ENCODE measurements at places on chromosomes 12 and 14. TPM values are rescaled to one million over a fixed set of nuclear protein-coding genes. Genes with fewer than 3 reads are reported as not detected.

The AKAP5 gene
- 9.3 TPM for polyA plus RNA-seq

DNA sequence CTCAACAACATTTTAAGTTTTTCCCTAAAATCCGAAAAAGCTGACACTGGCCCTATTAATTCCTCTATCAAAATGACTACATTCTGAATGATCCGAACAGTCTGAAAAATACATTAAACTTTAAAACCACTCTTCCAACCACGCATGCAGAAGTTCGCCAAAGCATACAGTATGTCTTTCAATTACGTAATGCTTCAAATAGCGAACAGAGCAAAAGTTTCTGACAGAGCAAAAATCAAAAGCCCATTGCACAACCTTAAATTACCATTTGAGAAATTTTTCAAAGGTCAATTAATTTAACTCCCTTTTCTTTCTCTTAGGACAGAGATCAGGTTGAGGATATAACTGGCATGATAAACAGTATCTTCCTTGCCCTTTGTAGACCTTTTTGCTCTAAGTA is 33.2 kb downstream of the LRIG3 start:
- no peak for DNase-seq

DNA sequence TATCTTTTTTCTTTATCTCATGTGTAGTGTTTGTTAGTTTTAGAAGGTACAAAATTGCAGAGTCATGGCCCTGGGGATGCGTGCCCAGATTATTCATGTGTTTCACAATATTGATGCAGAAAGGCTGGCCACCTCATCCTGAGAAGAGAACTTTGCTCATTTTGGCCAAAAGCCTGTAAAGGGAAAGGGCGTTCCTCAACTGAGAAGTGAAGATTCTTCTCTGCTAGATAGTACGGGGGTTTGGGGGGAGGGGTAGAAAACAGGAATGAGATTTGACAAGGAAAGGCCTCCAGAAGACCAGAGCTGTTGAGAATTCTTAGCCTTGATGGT is 1.7 kb downstream of the MGST1 start:
- no peak for DNase-seq

The KRT71 gene
- not detected for polyA plus RNA-seq

The BMAL2 gene
- 7.5 TPM for polyA plus RNA-seq

GRCh38 chr14:99314623-99315022 is 42.6 kb upstream of the BCL11B start:
- DNase-seq, result no peak

The CLEC6A gene
- 0.27 TPM for polyA plus RNA-seq

DNA sequence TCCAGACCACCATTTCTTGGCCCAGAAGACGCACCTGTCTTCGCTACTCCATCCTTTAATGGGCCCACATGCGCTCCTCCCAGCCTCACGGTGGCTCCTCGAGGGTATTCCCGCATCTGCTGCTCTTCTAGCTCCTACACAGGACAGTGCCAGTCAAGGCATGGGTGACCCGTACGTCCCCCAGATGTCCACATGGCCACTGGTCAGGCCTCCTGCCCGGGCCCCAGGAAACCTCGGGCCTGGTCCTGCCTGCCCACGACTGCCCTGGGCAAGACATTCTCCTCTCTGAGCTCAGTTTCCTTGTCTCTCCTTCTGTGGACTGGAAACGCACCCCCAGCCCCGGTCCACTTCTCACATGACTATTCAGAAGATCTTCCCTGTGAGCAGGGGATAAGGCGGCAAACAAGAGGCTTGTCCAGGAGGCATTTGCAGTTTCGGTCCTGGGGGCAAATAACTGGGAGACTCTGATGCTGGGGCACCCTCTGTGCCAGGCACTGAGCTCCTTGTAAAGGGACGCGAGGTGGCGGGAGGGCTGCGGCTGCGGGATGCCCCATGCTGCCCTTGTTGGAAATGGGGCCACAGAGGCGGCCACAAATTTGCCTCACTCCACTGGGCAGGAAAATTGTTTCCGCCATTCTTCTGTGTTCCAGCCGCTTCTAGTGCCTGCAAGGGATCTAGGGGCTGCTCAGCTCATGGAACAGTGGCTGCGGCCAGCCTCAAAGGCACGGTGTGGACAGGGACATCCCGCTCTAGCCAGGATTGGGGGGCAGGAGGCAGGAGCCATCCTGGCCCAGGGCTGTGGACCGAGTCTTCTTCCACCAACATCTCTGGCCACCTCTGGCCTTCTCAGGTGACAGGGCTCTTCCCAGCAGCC is 6.8 kb upstream of the BEGAIN start:
- no peak for DNase-seq

- DNase-seq, result no peak
Observed at GRCh38 chr12:80938397-80938796, 663 bp upstream of the LIN7A start.

DNA sequence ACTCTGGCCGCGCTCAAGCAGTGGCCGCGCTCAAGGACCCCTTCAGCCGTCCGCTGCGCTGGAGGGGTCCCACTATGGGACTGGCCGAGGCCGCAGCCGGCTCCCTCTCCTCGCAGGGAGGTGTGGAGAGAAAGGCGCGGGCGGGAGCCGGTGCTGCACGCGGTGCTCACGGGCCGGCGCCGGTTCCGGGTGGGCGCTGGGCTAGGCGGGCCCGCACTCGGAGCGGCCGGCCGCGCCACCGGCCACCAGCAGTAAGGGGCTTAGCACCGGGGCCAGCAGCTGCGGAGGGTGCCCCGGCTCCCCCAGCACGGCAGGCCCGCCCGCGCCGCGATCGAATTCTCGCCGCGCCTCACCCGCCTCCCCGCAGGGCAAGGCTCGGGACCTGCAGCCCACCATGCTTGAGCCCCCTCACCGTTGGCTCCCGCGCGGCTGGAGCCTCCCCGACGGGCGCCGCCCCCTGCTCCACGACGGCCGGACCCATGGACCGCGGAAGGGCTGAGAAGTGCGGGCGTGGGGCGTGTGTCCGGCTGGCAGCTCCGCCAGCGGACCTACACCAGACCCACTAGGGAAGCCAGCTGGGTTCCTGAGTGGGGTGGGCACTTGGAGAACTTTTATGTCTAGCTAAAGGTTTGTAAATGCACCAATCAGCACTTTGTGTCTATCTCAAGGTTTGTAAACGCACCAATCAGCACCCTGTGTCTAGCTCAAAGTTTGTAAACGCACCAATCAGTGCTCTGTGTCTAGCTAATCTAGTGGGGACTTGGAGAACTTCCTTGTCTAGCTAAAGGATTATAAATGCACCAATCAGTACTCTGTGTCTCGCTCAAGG is 49.5 kb downstream of the KLHL28 start:
- DNase-seq, result no peak

DNA sequence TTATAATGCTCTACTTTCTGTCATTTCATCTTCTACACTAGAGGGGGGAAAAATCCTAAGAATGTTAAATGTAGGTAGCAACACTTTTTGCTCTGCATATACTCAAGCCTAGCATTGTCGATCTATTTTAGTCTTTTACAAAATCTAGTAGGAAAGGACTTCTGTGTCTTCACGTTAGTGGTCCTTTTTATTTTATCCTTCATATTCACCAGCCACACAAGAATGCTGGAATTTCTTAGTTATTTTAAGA is 253.0 kb upstream of the FLRT2 start:
- DNase-seq, result no peak

GRCh38 chr14:74503291-74503937 is 9.8 kb downstream of the ISCA2 start:
- DNase-seq, result no peak

The TMEM132C gene
- polyA plus RNA-seq, result 2.5 TPM

DNA sequence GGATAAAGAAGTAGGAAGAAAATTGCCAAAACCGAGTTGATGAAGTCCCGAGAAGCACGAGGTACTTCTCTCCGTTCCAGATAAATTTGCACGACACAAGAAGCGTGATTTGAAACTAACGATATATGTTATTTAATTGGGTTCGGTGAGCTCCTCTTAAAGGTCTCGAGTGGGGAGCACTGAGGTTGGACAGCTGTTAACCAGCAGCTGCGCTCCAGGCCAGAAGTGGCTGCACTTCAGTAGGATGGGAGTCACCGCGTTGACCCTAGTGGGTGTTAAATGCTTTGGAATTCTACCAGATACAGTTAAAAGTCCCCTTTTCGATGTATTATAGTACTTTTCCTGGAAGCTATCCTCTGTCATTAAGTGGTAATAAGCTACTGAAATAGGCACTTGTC is 953 bp upstream of the DCAF5 start:
- peak; percentile 40 for DNase-seq

The B4GALNT3 gene
- polyA plus RNA-seq, result 18.3 TPM

DNA sequence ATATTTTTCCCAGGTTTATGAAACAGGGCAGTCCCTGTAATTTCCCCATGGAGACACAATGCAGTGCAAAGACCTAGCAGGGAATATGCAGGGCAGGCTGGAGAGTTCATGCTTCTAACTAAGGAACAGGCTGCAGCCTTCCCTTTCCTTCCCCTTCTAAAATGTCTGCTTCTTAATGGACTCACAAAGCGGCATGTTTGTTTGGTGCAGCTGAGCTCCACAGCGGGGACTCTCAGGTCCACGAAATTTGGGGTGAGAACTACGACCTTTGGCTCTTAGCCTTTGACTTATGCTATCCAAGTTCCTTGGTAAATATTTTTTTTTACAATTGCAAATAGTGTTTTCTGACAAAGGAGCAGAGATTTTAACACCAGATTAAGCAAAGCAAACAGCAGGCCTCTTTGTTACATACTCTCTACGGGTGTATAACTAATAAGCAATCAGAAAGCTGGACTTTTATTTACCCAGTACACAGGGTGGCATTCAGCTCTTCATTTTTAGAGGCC is 323.6 kb downstream of the ZFP36L1 start:
- DNase-seq, result no peak

The EIF5 gene
- polyA plus RNA-seq, result 267 TPM

DNA sequence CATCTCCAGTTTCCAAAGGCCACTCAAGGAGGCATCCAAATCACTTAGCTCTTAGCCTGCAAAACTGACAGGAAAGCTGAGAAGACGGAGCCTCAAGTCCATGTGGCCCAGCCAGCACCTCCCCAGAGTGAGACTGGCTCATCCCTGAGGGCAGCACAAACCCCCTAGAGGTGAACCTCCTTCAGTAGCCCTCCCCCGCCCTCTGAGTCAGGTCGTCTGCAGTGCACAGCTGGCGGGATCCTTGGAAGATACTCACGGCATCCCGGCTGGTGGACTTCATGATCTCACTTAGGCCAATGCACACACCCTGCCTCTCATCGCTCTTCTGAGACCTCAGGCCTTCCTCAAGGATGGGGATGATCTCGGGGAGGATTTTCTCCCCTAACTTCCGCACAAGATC is 24.1 kb upstream of the RAB35 start:
- no peak for DNase-seq

The GLT1D1 gene
- polyA plus RNA-seq, result 2.1 TPM

The PTGER2 gene
- polyA plus RNA-seq, result 5.4 TPM

- no peak for DNase-seq
Observed at GRCh38 chr12:66354291-66354690, 52.0 kb downstream of the HELB start.

- DNase-seq, result no peak
Observed at GRCh38 chr12:11719678-11720099, 70.2 kb downstream of the ETV6 start.

DNA sequence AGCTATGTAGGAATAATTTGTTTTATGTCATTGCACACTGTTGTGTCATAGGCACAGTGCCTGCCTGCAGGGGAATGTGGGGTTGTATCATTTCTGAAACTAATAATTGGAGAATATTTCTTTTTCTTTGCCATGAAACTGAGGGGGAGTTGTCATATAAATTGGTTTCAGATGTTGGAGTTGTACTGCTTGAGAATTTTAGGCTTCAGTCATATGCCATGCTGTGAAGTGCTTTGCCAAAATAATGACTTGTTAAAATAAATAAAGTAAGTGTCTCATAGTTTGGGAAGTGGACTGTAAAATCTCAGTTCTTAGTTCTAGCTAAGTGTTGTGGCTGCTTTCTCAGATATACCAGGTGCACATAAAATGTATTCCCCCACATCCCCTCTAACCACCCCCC is 116.8 kb downstream of the DAAM1 start:
- DNase-seq, result no peak

DNA sequence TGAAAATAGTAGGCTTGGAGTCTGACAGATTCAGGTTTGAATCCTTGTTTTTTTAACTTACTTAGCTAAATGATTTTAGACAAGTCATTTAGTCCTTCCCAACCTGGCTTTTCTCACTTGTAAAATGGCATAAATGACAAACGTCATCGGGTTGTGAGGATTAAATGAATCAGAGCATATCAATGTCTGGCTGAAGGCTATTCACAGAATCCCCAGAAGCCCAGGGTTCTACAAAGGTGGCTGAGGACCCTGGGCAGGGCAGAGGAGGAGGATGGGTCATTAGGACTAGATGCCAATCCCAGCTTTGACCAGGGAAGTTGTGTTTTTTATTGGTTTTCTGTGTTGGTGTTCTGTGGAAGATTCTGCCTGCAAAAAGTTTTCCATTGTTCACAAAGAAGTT is 7.6 kb upstream of the PTPRB start:
- DNase-seq, result no peak

DNA sequence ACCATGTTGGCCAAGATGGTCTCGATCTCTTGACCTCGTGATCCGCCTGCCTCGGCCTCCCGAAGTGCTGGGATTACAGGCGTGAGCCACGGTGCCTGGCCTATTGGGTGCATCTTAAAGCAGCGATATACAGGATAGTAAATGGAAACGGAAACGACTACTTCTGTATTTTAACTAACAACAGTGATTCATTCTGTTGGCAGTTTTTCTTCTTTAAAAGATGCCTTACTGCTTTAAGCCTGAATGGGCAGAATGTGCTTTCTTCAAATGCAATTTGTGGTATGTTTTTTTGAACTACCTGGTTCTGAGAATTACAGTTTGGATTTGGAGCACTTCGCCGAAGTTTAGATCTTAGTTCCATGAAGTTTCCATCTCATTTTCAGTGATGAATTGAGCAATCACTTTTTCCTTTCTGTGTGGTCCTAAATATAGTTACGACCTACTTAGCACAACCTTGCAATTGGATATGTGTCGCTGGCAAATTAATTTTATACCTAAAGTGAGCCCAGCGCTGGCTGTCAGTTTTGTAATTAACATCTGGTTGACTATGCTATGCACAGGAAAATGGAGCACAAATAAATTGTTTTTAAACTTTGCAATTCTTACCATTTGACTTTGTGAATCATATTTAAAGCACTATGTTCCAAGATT is 53.6 kb upstream of the EIF5 start:
- DNase-seq, result no peak

GRCh38 chr12:121849665-121850064 is 9.0 kb downstream of the HPD start:
- no peak for DNase-seq

DNA sequence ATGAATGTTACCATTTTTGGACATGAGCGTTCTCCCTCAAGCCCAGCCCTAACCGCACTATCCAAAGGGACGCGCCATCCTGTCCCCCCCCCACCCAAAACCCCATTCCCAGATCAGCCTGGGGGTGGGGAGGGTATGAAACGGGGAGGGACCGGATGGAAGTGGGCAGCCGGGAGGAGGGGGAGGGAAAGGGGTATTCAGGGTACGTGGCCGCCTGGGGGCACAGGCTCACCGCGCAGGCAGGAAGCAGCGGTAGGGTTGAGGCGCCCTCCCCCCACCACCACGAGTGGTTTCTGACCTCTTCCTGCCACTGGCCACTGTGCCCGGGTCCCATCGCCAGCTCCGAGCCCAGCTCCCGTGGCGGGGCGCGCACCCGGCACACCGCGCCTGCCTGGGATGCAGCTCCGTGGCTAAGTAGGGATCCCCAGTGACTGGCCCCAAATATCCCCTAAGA is 1.4 kb downstream of the ACTN1 start:
- DNase-seq, result peak; percentile 75

- DNase-seq, result no peak
Observed at GRCh38 chr14:61925043-61925442, 162.8 kb downstream of the SNAPC1 start.

GRCh38 chr14:78697341-78697740 is 527.2 kb downstream of the NRXN3 start:
- DNase-seq, result no peak

The TAS2R19 gene
- 1.9 TPM for polyA plus RNA-seq

The KRT72 gene
- not detected for polyA plus RNA-seq

The ERP27 gene
- 22.6 TPM for polyA plus RNA-seq

The MUCL1 gene
- polyA plus RNA-seq, result 0.25 TPM

Data from left kidney (tissue), 8 donors.